8988T (cell line): ENCODE measurements at places on chromosomes 2 and 18.
A peak's percentile ranks its signal among the peaks of the same experiment; 100 is the strongest.

GRCh38 chr2:31329081-31329625 is 85.4 kb downstream of the XDH start:
- no peak for DNase-seq

- no peak for DNase-seq
These were observed 78.5 kb upstream of the HK2 start for GRCh38 chr2:74755386-74755785.

GRCh38 chr2:2530334-2530733 is 199.3 kb upstream of the MYT1L start:
- no peak for DNase-seq

DNA sequence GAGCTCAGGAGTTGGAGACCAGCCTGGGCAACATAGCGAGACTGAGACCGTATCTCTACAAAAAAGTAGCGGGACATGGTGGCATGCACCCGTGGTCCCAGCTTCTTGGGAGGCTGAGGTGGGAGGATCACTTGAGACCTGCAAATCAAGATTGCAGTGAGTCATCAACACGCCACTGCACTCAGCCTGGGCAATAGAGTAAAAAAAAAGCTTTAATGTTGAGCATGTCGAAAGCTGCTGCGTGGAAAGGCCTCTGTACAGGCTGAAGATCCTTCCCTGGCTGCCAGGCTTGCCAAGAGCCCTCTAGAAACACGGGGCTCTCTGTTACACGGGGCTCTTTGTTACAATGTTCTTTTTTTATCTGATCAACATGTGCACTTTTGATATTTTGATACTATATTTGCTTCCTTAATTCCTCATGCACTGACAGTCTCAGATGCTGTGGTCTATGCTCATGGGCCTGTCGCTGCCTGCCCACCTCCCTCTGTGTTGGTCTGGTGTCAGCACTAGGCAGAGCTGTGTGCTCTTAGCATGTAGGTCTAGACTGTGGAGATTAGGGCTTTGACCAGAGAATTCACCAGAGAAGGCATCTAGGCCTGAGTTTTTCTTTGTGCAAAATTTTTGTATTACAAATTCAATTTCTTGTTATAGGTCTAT is 18.7 kb downstream of the CLK1 start:
- no peak for DNase-seq

- DNase-seq, result no peak
These were observed 36.0 kb downstream of the NAB1 start for GRCh38 chr2:190684931-190685330.

DNA sequence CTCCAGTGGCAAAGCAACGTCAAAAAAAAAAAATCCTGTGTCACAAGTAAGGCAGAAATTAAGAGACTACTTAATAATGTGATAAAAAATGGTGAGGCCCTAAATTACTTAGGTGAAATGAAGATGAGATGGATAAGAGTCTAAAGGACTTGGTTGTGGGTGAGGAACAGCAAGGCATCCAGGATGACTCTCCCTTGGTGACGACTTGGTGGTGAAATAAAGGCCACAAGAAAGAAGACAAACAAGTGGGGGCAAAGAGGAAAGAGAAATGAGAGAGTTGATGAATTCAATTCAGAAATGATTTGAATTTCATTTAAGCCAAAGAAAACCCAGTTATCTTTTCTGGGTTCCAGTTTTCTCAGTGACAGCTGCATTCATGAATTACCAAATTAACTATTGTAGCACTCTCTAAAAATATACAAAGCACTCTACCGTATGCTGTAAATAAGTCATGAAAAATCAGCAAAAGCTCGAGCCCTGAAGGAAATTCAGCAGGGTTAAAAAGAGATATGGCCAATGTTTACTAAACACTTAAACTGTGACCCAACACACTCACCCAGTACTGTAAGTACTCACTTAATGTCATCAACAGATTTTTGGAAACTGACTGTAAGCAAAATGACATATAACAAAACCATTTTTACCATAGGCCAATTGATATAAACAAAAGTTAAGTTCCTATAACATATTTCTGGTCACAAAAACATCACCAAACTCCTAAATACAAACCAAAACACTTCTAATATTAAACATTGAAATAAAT is 1.4 kb downstream of the METTL8 start:
- DNase-seq, result no peak

GRCh38 chr18:53380063-53380639 is 844.3 kb downstream of the MBD2 start:
- DNase-seq, result no peak

DNA sequence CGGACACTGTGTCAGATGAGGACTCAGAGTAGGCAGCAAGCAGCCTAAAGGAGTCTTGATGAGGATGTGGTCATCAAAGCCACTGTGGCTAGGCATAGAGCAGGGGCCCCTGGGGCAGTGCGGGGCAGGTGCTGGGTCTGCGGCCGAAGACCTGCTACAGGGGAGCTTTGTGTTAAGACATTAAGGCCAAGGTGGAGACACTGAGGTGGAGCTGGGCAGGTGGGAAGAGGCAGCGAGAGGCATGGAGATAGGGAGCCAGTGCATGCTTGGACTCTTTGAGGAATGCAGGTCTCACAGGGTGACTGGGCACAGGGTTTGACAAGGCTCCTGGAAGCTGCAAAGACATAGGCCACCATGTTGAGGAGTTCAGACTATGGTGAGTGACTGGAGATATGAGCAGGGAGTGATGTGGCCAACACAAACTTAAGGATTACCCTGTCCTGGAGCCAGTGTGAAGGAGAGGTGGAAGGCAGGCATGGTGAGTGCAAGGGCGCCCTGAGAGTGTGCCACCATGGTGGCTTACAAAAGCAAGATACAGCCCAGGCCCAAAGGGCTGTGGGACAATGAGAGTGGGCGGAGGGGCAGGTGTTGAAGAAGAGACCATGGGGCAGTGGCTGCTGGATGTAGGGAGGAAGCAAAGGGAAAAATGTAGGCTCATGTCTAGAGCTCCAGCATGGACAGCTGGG is 450.9 kb upstream of the HS6ST1 start:
- no peak for DNase-seq

- no peak for DNase-seq
These were observed 460.5 kb downstream of the ERBB4 start for GRCh38 chr2:212078103-212078502.

DNA sequence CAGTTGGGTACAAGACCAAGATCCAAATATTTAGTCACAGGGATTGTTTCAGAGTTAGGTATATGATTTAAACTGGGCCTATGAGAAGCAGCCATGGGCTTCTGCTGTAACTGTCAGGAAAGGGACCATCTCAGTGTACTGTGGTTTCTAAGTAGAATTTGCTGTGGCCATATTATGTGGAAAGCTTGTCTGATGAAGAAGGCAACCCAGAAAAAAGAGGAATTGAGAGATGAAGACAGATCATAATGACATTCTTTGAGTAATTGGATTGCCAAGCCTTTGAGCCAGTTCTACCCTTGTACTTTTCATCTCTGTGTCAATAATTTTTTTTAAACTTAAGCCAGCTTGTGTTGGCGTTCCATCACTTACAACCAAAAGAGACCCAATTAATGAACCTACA is 259.6 kb downstream of the NUP35 start:
- DNase-seq, result no peak

DNA sequence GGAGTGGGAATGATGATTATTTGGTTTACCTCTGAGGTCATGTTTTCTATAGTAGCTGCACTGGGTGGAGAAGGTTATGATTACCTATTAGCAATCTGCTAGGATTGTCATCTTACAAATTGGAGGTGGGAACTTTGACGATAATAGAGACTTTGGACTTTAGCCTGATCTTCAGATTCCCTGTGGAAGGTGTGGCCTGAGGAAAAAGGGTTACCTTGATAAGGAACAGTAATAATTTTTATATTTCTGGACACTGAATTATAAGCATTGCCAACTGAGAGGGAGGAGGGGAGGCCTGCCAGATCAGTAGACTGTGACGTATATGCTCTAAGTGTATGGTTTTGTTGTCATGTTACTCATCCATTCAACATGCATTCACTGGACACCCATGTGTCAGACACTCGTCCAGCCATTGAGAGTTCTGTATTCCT is 183.4 kb upstream of the FOSL2 start:
- DNase-seq, result no peak

- no peak for DNase-seq
These were observed 103.7 kb upstream of the PXDN start for GRCh38 chr2:1847846-1848598.

GRCh38 chr2:126894585-126895182 is 4.0 kb upstream of the TEX51 start:
- no peak for DNase-seq

DNA sequence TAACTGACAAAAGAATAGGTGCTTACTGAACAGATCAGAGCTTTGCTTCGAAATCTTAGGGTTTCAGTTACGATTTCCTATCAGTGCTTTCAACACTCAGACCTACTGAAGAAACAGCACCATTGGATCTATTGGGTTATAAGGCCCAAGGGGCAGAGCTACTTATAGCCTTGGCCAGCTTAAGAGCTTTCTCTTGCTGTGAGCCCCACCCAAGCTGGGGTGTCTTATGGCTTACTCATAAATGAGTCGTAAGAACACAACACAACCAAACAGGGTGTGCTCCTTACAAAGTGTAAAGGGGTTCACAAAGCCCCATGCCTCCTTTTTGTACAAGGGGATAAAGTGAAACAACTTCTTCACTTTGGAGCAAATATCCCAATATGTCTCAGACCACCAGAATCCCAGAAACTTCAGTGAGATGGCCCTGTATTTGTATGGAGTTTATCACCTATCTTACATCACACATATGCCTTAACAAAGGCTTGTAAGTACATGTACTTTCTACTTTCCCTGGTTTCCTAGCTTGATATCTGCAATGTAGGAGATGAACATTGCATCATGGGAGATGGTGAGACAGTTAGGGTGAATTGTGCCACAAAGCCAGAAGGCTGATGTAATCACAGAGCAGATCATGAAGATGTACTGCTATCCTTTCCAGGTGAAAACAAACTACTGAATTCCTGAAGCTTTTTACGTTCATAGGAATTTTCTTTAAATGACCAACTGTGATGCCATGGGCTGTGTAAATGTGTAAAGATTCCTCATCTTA is 115.5 kb upstream of the GLI2 start:
- DNase-seq, result no peak

- no peak for DNase-seq
These were observed 2059.4 kb upstream of the CELF4 start for GRCh38 chr18:39624961-39625360.

DNA sequence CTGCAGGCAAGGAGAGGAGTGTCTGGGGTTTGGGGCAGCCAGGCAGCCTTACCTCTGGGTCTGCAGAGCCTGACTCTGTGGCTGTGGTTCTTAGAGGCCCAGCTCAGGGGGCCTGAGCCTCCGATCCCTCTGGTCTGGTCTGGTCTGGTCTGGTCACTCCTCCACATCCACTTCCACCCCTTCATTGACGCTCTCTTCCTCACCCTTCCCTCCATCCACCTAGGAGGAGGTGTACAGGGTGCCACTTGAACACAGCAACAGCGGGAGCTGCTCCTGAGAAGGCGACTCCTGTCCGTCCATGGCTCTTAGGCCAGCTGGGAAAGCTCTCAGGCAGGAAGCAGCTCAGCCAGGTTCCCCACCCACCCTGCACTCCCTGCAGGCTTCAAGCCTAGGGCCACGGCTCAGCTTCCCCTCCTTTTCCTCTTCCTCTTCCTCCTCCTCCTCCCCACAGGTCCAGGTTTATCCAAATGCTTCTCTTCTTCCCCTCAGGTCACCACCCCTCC is 16.9 kb downstream of the GPR55 start:
- DNase-seq, result no peak

GRCh38 chr2:199862788-199863187 is 11.8 kb upstream of the FTCDNL1 start:
- no peak for DNase-seq

GRCh38 chr2:216006164-216006663 is 7.1 kb downstream of the MREG start:
- no peak for DNase-seq

- no peak for DNase-seq
These were observed 23.9 kb downstream of the DYSF start for GRCh38 chr2:71477231-71477691.

DNA sequence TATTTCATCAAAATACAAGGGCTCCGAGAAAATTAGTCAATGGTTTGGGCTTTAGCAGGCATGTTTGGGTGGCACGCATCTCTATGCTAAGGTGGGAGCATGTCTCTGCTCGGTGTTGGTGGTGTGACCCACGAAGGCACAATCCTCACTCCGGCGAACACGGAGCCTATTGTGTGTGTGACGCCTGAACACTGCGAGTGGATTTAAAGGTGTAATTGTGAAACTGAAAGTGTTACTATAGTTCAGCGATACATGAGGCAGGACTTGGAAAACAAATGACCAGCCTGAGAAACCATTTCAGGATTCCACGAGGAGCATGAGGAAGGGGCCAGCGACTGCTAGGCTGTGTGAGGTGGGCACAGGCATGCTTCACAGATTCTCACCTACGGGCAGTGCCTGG is 41.7 kb upstream of the LDLRAD4 start:
- no peak for DNase-seq

DNA sequence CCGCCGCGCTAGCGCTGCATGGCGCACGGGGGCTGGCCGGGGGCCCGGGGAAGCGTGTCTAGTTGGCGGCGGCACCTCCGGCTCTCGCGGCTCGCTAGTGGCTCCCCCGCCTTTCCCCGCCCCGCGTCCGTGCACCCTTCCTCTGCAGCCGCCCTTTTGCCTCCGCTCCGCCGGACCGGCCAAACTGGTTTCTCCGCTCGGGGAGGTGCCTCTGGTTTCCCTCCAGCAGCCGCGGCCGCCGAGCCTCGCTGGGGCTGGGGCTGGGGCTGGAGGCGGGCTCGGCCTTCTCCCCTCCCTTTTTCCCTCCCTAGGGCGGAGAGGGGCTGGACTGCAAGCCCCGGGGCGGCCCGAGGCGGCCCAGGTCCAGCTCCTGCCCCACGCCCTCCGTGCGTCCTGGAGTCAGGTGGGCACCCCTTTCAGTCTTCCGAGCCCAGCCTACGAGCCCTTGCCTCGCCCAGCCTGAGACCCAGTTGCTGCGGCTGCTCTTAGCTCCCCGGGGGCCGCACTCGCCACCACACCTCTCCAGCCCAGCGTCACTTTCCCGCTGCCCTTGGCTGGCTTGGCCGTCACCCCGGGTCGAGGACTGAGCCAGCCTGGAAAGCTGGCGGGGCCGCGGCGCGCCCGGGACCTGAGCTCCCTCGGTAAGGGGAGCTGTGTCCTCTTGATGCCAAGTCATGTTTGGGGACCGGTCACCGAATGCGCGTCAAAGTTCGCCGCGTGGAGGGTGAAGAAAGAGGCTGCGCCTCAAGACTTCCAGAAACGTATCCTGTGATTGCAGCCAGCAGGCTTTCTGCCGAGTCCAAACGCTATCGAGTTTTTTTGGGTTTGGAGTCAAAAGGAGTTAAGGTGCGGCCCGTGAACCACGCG is at the start of gene ATP8B1:
ATP8B1 (minus strand) TSS at position 213 of the 867 bp plus-strand sequence. CDS start 71,508 bp downstream, outside the sequence.
- DNase-seq, result peak; percentile 19

DNA sequence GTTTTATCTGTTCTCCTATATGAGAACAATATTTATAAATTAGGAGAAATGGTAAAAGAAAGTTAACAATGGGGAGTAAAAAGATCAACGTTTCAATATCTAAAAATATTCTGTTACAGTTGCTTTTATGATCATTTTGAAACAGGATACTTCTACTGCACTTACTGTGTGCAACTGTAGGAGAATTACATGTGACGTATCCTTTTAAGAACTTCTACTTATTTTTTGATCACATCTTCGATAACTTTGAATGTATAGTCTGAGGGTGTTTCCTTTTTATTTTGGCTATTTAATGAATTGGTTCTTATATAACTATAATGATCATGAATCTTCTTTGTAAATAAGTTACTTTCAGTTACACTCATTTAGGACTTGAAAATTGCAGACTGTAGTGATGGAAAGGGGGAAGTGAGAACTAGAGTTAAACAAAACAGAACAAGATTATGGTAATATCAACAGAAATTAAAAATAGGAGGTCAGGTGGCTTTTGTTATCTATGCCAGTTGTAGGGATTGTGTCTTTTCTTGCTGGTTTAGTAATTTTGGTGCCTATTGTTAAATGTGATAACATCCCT is 109.9 kb downstream of the MSTN start:
- no peak for DNase-seq
